ENCODE measurements at places on chromosomes 5 and 9.

DNA sequence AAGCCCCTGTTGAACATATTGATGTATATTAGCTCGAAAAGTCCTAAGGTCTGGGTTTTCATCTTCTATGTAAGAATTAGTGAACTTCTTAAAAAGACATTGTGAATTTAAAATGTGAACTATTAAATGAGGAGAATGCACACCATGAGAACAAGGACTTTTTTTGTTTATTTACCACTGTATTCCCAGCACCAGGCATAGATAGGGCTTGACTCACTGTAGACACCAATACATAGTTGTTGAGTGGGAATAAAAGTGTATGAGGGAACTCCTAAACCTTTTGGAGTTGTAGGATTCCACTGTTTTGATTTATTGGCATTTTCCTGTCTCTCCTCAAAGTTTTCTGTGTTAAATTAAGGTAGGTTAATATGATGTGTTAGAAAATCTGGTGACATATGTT, 40.3 kb downstream of the NNT start:
- DNase-seq: peak; percentile 18

GRCh38 chr5:179415291-179416060, 70.2 kb upstream of the ADAMTS2 start:
- no peak for DNase-seq

DNA sequence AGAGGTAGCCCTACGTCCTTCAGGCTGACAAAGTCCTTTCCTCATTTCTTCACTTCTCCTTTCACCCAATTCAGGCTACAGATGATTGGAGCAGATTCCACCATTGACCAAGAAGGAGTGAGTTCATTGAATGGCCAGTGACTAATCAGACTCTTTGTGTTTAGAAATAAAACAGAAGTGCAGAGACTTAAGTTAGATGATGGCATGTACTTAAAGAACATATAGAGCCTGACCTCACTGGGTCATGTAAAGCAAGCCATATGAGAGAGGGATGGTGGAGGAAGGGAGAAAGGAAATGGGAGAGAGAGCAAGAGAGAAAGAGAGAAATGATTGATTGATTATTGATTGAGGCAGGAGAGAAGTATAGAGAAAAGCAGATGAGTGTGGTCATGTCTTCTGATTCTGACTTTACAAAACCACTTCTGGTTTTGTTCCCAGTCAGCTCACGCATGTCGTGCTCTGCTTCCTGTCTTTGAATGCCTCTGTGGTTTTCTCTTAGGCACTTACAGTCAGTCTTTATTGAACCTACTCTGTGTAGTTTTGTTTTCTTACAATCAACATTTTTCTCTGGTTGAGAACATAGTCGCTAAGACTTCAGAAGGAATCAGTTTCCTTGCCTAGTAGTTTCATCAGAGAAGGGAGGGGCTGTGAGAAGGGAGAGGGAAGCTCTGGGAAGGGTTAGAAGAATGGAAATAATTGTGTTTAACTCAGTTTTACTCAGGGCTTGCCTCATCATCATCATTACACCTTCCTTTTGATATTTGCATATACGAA, 149.2 kb upstream of the KLF9 start:
- peak; percentile 92 for DNase-seq

DNA sequence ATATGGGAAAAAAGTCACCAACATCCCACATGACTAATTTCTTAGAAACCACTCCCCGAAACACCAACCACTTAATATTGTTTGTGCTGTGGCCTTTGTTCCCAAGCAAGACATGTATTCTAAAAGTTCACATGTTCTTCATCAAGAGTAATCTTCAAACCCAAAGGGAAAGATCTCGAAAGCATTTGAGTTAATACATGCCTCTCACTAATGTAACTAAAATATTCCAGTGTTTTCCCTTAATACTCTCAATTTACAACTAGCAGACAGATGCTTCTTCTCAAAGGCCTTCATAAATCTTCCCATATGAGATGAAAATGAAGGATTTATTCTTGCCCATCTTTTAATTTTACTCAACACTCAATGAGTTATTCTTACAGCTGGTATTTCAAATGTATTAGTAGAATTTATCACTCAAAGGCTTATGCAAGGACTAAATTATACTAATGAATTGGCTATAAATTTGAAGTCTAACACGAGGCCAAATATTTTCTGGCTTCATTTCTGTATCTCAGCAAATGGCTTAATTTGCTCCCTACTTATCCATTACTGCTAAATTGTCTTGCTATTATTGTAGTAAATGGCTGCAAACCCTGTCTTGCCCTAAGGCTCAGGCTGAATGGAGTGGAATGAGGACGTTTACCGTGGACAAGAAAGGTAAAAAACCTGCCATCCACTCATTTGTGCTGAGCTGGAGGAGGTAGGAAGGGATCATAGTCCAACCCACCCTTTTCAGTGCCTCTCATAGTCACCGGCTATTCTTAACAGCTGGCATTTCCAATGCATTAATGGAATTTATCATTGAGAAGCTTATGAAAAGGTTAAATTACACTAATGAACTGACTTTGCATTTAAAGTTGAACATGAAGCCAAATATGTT, 474.4 kb downstream of the RASEF start:
- no peak for DNase-seq

DNA sequence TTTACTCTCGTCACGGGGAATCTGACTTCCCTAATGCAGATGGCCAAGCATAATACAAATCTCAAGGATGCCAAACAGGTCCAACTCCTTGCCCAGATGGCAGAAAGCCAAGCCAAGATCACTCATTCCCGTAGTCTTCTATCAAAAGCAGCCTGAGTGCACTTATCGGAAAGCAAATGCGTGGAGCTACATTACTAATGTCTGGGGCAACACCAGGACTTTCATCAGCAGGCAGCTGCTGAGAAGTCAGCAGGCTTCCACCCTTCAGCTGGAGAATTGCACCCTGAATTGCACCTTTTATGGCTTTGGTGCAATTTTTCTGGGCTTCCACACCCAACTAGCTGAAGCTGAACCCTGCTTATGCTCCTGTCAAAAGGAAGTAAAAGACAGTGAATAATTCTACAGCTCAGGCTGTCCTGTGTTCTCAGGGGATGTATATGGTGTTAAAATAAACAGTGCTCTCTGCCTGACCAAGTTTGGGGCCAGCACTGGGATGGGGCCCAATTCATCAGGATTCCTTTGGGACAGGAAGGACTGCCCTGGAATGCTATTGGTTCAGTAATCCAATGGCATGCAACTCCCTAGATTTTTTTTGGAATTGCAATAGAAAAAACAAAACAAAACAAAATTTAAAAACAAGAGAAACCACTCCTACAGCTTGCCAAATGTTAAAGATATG, 92.6 kb downstream of the DPYSL3 start:
- DNase-seq: no peak

DNA sequence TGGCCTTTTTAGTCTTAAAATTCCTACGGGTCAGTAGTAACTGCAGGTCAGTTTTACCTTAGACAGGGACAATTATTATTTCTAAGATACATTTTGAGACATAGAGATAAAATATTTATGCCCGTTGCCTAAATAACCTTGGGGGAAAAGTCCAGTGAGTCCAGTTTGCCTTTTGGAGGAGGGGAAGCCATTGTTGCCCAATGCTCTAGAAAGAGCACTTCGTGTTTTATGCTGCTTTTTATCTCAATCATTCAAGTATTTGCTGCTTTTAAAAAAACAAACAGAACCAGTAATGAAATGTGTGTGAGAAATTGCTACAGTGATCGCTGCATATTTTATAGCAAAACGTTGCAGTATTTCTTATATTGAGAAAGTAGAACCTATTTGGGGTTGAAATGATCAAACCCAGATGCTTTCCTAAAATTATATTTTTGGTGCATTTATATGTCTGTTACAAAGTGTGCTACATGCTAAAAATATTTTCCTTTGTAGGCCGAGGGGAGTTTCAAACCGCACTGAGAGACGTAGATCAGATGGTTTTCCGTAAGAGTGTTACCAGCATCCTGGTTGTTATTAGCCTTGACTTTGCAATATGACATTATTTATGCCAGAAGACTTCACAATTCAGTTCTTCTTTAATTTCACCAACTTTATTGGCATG, 266.8 kb downstream of the AOPEP start:
- DNase-seq: no peak

DNA sequence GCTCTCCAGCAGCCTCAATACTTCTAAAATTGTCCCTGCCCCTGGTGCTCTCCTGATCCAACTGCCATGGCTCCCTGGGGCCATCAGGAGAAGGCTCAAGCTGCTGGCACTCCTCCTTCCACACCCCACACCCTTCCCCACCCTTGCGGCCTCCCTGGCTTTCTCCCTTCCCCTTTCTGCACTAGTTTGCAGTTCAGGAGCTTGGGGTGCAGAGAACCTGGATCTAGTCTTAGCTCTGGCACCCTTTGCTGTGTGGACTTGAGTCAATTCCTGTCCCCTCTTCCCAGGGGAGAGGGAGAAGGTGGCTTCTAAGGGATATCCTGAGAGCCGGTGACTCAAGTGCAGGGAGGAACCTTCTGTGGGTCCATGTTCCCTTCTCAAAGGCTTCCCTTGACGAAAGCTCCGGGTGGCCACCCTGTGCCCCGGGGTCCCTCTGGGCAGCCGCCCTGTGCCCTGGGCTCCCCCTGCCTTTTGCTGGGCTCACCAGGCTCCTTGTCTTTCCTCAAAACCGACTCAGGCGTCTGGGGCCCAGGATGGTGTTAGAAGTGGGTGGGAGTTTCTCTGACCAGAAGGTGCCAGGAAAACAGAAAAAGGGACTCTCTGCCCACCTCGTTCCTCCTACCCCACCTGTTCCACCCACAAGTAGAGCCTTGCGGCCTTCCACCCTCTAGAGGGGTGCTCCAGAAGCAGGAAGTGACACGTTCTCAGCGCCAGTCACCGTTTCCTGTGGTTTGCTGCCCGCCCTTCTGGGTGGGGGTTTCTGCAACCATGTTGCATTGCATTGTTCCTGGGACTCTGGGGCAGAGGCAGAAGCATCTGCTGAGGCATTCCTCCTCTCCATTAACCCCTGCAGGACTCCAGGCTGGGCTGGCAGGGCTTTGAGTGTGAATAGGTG, 15.0 kb downstream of the GLIPR2 start:
- peak; percentile 91 for DNase-seq

GRCh38 chr9:80890124-80890523, 799.2 kb downstream of the TLE1 start:
- DNase-seq: peak; percentile 22

DNA sequence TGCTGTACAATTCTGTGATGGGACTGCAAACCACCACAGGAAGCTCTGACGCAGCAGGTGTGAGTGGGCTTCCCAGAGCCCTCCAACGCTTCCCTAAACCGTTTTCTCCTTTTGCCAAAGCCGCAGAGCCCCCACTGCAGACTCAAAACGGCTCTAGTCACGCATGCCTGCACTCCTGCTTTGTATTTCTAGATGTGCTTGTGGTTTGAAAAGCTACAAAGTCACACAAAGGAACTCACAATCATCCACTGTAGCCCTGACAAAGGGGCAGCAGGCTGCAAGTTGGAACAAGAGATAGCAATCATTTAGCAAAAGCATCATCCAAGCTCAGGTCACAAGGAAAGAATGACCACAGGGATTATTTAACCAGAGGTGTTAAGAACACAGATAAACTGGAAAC, 79.3 kb downstream of the PTPN3 start:
- no peak for DNase-seq

GRCh38 chr5:120934031-120934430, 469.9 kb downstream of the PRR16 start:
- no peak for DNase-seq

GRCh38 chr9:131405428-131405827, 11.5 kb downstream of the PRRC2B start:
- DNase-seq: peak; percentile 84

- DNase-seq: no peak
Measured at GRCh38 chr5:177242304-177242703, 61.2 kb downstream of the RAB24 start.

GRCh38 chr9:131262327-131263032, 13.8 kb downstream of the FAM78A start:
- DNase-seq: no peak

- no peak for DNase-seq
Measured at GRCh38 chr5:77087484-77088261, 588 bp upstream of the ZBED3 start.

DNA sequence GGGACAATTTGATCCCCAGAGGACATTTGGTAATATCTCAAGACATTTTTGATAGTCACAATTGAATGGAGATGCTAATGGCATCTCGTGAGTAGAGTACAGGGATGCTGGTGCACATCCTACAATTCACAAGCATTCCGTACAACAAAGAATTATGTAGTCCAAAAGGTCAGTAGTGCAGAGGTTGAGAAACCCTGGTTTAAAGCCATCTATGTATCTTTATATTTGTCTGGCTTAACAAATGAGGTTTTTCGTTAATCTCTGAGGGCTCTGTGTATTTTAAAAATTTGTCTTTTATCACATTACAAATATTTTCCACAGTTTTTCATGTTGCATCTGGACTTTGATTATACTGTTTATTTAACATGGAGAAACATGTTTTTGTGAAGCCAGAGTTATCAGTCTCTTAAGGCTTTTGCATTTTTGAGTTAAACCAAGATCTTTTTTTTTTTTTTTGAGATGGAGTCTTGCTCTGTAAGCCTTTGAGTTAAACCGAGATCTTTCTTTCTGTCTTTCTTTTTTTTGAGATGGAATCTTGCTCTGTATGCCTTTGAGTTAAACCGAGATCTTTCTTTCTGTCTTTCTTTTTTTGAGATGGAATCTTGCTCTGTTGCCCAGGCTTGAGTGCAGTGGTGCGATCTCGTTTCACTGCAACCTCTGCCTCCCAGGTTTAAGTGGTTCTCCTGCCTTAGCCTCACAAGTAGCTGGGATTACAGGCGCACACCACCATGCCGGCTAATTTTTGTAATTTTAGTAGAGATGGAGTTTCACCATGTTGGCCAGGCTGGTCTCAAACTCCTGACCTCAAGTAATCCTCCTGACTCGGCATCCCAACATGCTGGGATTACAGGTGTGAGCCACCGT, 2.8 kb downstream of the HSDL2 start:
- no peak for DNase-seq

- DNase-seq: peak; percentile 98
Measured at GRCh38 chr5:37738057-37738691, 101.7 kb downstream of the GDNF start.

- DNase-seq: peak; percentile 2
Measured at GRCh38 chr5:130462516-130462915, 558.3 kb downstream of the CHSY3 start.

DNA sequence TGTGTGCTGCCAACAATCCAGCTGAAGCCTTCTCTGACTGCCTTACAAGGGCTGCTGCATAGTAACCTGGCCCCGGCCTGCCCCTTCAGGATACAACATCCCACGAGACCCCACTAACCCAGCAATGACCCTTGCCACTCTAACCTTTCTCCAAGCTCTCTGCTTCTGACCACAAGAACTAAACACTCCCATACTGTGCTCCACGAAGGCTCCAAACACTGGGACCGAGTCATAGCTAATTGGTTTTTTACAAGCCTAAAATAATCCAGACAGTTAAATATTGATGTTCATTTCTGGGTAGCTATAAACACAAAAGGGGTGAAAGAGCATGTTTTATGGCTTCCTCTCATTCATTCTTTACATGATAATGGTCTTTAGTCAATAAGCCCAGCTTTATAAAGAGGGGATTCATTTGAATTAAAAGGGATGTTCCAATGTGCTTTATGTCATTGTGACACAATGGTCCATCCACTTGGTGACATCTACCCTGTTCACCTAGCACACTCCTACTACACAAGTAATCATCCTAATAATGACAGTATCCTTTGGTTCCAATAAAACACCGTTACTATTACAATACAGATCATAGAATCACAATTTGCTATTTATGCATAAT, 16.2 kb upstream of the TLE4 start:
- DNase-seq: peak; percentile 72
